ENCODE measurements at places on chromosomes 12 and 14.

DNA sequence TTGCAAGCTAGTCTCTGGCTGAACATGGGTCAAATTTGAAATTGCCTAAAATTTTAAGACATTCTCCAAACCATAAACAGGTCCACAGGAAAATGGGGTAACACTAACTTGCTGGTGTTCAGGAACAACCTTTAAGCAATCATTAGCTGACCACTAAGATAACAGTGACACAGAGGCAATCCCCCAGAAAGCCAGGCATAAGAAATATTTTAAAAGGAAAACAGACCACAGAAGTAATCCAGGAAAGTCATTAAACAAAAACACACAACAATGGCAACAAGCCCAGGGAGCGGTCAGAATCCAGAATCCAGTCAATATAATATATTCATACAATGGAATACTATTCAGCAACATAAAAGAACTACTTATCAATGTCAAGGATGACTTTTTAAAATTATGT is 59.1 kb downstream of the LRP6 start:
- DNase-seq = no peak

DNA sequence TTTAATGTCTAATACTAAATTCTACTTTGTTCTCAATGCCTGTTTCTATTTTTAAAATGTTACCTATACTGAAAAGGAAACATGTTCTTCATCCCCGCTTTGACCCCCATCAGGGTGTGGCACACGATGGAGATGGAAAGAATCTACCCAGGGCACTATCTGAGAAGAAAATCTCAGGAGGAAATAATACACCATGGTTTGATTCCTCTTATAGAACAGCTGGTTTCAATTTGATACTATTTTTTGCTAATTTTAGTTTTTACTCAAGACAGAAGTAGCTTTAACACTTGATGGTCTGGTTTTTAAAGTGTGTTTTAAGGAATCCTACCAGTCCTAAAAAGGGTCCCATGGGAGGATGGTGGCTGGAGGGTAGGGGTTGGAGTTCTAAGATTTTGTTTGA is 56.7 kb downstream of the PPM1H start:
- DNase-seq = no peak

GRCh38 chr12:10940389-10940788 is 1.3 kb upstream of the TAS2R14 start:
- DNase-seq = no peak

GRCh38 chr12:120115692-120116440 is 687 bp downstream of the RAB35 start:
- no peak for DNase-seq

DNA sequence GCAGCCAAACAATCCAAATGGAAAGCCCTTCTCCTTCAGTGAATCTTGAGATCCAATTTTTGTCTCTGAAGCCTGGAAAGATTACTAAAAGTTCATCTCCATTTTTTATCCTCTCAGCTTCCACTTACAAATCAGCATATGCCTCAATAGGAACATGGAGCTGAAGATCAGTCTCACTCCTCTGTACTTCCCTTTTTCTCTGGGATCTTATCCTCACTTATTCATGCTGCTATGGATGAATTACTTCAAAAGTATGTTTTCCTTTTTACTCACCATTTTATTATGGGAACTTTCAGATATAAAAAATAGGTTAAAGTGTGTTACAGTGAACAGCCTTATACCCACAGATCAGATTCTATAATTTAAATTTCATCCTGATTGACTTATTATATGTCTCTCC is 14.4 kb upstream of the NTF3 start:
- DNase-seq = no peak

DNA sequence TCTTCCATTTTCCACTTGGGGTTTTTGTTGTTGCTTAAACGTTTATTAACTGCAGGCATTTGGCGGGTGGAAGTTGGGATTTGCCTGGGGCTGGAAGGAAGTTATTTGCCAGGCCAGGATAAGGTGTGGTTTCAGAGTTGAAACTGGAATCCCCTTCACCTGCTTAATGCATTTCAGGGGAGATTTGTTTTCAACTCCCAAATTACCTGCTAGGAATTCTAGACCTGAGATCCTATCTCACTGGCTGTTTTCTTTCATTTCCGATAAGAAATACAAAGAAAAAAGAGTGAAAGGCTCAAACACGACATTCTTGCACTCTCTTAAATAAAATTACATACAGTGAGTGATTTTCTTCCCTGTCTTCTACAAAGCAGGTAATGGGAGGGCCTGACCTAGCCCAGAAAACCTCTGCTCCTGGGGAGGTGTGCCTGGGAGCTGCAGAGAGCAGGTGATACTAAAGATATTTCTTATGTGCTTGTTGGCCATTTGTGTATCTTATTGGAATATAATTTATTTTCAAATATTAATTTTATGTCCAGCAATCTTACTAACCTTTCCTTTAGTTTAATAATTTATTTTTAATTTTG is 278.2 kb downstream of the ZFP36L1 start:
- no peak for DNase-seq

DNA sequence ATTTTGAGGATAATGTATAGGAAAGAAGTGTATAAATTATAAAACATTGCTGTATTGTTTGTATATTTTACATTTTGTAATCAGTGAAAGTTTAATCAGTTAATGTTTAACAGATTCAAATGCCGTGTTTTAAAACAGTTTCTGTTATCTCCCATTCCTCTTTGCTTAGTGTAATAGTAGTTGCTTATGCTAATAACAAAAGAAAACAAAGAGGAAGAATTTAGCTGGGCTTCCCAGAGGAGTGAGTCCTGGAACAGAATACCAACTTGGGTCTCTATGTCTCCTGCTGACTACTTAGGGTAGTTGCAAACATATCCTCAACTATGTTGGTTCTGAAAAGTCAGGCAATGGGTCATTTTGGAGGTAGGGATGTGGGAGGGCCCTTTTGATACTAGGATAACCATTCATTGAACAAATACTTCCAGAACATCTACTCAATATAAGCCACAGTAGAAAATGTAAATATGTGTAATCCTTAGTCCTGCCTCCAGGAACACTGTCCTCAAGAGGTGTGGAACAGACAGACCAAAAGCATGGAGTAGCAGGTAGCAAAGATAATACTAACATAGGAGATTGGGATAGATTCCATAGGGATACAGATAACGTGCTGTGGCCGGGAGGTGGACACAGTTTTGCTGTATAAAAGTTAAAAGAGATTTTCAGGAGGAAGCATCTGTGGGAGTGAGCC is 36.1 kb upstream of the EVL start:
- no peak for DNase-seq

DNA sequence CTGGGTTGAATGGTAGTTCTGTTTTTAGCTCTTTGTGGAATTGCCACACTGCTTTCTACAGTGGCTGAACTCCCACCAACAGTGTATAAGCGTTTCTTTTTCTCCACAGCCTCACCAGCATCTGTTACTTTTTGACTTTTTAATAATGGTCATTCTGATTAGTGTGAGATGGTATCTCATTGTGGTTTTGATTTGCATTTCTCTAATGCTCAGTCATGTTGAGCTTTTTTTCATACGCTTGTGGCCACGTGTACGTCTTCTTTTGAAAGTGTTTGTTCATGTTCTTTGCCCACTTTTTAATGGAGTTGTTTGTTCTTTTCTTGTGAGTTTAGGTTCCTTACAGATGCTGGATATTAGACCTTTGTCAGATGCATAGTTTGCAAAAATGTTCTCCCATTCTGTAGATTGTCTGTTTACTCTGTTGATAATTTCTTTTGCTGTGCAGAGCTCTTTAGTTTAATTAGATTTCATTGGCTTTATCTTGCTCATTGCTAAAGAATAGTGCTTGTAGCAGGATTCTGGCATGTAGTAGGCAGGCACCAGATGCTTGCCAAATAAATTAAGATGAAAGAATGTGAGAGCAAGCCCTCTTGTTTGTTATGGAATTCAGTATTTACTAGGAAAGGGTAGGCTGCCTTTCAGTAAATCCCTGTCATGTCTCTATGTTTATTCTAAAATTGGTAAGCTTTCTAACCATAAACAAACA is 86.8 kb downstream of the PDE3A start:
- DNase-seq = no peak

DNA sequence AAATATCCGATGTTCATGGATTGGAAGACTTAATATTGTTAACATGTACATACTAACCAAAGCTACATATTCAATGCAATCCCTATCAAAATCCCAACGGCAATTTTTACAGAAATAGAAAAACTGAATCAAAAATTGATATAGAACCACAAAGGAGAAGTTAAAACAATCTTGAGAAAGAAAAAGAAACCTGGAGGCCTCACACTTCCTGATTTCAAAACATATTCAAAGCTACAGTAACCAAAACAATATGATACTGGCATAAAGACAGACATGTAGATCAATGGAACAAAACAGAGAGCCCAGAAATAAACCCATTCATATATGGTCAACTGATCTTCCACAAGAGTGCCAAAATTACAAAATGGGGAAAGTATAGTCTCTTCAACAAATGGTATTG is 5.4 kb upstream of the PELI2 start:
- DNase-seq = no peak

- no peak for DNase-seq
These were observed 307.6 kb upstream of the FBXO33 start for GRCh38 chr14:39739796-39740195.

- DNase-seq = no peak
These were observed 65.7 kb upstream of the PLXNC1 start for GRCh38 chr12:94082690-94083089.

GRCh38 chr14:63421226-63421625 is 102.5 kb upstream of the GPHB5 start:
- DNase-seq = no peak

DNA sequence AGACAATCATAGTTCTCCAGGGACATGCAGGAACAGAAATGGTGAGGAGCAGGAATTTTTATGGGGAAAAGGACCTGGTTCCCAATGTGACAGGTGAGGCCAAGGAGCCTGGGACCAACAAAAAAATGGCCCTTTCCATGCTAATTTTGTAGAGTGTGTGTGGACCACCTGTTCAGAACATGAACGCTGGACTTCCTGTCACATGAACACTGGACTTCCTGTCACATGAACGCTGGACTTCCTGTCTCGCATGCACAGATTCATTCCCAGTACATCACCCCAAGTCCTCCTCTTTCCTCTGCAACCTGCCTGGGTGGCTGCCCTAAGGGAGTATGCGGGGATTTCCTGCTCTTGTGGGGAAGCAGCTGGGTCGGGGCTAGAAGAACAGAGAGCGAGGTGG is 10.1 kb downstream of the FGF6 start:
- no peak for DNase-seq

DNA sequence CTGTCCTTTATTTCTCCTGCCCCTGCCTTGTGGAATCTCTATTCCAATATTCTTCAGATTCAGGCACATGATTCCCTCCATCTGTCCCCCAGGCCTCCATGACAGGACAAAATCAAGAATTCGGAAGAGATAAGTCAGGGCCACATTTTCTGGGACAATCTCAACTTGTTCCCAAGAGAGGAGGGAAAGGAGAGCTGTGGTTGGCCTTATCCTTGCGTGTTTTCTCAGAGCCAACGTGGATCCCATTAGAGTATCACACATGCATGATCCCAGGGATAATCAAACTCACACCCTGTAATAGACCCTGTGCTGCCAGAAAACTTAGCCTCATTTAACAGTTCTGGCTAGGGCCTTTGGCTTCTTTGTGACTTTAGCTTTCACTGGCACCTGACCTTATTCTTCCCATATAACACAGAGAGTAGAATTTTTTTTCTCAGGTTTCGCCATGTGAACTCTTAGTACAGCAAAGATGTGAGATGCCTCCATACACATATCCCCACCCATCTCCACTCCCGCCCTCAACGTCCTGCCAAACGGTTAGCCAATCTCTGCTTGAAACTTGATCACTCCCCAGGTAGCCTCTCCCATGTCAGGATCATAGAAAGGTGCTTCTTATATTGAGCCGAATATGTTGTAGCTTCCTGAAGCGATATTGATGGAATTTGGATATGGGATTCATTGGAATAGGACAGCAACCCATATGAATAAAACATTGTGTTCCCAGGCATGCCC is 6.7 kb upstream of the KRT1 start:
- DNase-seq = no peak

DNA sequence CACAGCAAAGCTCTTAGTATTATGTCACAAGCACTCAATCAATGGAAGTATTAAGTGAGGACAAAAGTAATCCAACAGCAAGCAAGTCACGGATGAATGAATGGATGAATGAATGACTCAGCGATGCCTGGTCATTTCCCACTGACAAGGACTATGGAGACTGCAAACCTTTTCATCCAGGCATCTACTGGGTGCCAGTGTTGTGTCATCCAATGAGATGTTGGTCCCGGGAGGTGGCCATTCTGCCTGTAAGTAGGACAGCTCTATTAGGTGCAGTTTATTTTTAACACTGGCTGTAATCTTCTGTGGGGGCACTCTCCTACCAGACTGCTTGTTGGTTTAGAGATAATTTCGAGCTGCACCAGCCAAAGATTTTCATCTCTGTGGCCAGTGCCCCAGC is 39.4 kb downstream of the STAB2 start:
- no peak for DNase-seq

DNA sequence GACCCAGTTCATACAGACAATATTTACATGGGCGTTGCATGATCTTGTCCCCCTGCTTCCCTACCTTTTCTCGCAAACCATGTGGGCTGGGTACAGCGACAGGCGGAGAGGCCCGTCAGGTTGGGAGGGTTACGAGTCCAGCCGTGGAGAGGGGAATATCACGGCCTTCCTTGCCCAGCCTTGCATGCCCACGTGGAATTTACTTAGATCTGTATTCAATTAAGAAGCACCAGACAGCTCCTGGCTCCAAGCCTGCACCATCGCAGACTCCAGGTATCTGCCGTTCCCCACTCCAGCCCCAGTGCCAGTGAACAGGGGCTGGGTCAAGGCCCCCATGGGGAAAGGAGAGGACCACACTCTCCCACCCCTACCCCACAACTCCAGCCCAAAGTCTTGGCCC is 29.8 kb downstream of the BCL11B start:
- no peak for DNase-seq

GRCh38 chr12:68225576-68226476 is at the start of gene IL26:
TSS of gene IL26 (minus strand) at chr12:68225810. CDS start at chr12:68225756, 54 bp downstream.
- DNase-seq = no peak

DNA sequence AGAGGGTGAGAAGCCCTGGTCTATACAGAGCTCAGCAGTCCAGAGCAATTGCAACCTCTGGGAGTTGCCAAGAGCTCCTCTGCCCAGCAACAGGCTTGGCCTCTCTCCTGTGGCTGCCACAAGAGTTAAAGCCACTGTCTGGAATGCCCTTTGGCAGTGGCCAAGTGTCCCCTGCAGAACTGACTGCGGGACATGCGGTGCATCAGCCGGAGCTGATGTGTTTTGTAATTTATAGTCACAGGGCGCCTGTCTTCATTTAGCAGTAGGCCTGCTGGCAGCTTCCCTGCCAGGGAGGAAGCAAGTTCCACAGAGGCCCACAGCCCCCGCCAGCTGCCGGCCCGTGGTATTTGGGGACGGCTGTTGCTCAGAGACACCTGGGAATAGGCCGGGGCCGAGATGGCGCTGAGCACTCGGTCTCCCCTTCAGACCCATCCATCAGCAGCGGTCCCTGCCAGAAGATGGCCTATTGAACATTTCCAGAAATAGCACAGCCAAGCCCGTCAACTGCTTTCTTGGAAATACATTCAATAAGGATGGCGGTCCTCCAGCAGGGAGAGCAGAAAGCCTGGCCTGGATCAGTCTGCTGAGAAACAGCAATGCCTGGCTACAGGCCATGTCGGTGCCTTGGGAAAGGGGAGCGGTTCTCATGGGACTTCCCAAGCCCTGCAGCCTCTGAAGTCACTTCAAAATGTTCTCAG is 217.4 kb downstream of the CRADD start:
- DNase-seq = no peak
